Stimulated activated CD8-positive, alpha-beta memory T cell treated with anti-CD3 and anti-CD28 coated beads, Interleukin-4, amount 100 ng/mL, for 24 hours (primary cell): ENCODE measurements at places on chromosomes 5 and 9.

GRCh38 chr9:94086486-94087345 is 2.5 kb downstream of the PTPDC1 start:
- no peak for DNase-seq

GRCh38 chr9:114804505-114804904 is 1.3 kb downstream of the TNFSF15 start:
- DNase-seq = no peak

GRCh38 chr9:88571419-88571818 is 36.4 kb downstream of the NXNL2 start:
- DNase-seq = no peak

DNA sequence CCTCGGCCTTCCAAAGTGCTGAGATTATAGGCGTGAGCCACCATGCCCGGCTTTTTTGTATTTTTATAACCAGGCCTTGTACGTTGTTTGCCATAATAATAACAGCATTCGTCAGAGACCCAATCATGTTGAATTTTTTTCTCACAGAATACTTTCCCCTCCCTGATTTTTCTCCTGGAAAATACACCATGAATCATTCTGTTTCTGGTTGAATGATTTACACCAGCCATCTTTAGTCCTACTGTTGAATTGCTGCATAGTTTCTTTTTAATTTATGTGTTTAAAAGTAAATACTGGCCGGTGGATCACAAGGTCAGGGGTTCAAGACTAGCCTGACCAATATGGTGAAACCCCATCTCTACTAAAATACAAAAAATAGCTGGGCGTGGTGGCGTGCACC is 3.5 kb downstream of the CNOT8 start:
- DNase-seq = no peak

DNA sequence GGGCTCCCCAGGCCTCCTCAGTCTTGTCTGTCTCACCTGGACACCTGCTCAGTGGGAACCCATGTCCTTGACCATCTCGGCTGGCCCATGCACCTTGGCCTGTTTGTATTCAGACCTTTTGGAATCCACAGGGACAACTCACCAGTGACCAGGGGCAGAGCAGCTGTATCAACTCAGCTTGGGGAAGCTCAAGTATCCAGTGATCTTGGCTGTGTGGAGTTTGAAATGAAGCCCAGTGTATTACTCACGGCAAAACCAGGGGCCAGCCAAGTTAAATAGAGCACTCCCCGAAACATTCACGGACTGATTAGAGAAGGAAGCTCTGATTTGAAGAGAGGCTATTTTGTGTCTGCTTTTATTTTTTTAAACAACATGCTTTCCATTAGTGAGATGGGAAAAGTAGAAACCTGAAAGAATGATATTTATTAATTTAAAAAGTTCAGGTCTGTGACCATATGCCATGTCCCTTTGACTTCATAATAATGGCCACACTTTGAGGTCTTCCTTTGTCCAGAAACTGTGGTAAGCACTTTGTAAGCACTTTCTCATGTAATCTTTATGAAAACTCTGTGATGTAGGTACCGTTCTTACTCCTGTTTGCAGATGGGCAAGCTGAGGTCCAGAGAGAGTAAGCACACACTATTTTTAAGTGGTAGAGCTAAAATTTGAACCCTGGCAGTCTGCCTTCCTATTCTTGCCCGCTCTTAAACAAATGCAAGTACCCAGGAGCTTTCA is 656.5 kb downstream of the BNC2 start:
- DNase-seq = no peak

DNA sequence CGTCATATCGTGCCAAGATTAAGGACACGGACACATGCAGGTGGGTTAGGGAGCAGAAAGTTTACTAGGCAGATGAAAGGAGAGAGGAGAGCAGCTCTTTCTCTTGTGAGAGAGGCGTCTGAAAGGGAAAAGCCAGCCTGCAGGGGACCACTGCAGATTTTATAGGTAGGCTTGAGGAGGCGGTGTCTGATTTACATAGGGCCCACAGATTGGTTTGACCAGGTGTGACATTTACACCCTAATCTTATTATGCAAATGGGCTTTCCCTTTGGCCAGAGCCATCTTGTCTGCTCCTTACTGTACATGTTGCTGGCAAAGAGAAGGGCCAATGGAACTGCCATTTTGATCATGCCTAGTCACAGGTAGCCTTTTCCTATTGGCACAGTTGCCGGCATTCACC is 137.2 kb upstream of the TAF11L2 start:
- DNase-seq = no peak

- DNase-seq = no peak
These were observed 3.1 kb downstream of the IRX4 start for GRCh38 chr5:1879292-1880263.

- DNase-seq = no peak
These were observed 213.7 kb downstream of the TLR4 start for GRCh38 chr9:117917873-117918272.

DNA sequence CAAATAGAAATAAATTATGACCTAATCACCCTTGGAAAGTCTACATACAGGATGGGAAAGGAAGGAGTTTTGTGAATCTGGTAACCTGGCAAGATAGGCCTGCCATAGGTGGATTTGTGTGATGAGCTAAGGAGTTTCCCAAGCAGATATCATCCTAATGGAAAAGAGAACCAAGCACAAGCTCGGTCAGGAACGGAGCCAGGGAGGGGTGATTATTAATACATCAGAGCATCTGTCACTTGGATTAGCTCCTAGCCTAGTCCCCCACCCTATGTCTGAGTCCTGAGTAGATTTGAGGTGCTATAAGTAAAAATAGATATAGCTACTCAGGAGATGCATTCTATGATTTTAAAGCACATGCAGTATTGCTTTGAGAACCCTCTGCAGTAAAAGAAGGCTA is 57.3 kb upstream of the SMARCA2 start:
- DNase-seq = no peak

DNA sequence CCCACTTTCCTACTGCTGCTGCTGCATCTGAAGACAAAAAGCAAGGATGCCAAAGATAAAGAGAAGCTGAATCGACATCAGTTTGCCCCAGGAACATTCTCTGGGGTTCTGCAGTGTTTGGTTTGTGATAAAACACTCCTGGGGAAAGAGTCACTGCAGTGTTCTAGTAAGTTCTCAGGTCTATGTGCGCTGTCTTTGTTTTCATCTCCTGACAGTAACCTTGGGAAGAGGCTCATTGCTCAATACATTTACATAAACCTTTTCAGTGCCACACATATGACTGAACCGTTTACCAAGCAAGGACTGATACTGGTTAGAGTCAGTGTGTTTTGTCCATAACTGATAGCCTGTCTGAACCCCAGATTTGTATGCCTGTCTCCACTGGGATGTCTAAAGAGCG is 232.1 kb downstream of the ARHGEF28 start:
- no peak for DNase-seq

DNA sequence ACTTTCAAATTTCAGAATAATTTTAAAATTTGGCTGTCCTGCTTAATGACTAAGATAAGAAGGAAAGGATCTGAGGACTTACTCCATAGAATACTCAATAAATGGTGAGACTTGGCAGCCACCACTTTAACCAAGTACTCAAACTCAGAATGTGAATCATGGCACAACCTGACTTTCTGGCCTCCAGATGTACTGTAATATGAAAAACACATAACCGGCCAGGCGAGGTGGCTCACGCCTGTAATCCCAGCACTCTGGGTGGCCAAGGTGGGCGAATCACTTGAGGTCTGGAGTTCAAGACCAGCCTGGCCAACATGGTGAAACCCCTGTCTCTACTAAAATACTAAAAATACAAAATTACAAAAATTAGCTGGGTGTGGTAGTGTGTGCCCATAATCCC is 10.0 kb upstream of the MARCHF6 start:
- DNase-seq = no peak

DNA sequence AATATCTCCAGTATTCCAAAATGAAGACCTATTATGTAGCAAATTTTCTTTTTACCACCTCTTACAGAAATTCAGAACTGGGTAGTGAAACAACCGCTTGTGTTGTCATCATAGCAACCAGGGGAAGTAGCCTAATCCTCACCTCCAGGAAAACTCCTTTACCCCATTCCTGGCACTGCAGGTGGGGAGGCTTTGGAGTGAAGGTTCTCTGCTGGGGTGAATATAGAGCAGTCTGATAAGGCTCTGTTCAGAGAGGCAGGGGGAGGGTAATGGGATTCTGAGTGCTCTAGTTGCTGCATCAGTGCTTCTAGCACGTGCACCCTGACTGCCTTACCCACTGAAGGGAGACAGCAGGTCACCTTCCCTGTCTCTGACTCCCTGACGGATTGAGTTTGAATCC is 116.2 kb downstream of the MAN2A1 start:
- DNase-seq = no peak

DNA sequence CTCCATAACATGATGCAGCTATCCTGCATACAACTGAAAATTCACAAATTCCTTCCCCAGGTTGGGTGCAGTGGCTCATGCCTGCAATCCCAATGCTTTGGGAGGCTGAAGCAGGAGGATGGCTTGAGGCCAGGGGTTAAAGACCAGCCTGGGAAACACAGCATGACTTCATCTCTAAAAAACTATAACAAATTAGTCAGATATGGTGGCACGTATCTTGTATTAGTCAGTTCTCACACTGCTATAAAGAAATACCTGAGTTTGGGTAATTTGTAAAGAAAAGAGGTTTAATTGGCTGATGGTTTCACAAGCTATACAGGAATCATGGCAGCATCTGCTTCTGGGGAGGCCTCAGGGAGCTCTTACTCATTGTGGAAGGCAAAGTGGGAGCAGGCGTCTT is 56.4 kb upstream of the DAPK1 start:
- DNase-seq = no peak

DNA sequence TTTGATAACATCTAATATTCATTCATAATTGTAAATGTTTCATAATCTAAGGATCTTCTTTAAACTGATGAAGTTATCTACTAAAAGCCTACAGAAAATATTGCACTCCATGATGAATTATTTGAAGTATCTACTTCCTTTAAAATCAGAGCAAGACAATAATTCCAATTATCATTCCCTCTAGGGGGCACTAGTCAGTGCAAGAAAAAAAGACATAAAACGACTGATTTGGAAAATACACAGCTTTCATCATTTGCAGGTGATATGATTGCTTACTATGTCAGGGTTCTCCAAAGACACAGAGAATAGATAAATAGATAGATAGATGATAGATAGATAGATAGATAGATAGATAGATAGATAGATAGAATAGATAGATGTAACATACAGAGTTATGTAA is 13.5 kb upstream of the GRM6 start:
- no peak for DNase-seq
